ENCODE measurements at places on chromosomes 6 and 20.

GRCh38 chr6:88004707-88005106 is 42.9 kb upstream of the SPACA1 start:
- DNase-seq, result no peak

GRCh38 chr6:159110013-159110412 is 59.2 kb upstream of the FNDC1 start:
- peak; percentile 25 for DNase-seq

- no peak for DNase-seq
Measured at GRCh38 chr20:54573838-54574237, 98.4 kb downstream of the DOK5 start.

DNA sequence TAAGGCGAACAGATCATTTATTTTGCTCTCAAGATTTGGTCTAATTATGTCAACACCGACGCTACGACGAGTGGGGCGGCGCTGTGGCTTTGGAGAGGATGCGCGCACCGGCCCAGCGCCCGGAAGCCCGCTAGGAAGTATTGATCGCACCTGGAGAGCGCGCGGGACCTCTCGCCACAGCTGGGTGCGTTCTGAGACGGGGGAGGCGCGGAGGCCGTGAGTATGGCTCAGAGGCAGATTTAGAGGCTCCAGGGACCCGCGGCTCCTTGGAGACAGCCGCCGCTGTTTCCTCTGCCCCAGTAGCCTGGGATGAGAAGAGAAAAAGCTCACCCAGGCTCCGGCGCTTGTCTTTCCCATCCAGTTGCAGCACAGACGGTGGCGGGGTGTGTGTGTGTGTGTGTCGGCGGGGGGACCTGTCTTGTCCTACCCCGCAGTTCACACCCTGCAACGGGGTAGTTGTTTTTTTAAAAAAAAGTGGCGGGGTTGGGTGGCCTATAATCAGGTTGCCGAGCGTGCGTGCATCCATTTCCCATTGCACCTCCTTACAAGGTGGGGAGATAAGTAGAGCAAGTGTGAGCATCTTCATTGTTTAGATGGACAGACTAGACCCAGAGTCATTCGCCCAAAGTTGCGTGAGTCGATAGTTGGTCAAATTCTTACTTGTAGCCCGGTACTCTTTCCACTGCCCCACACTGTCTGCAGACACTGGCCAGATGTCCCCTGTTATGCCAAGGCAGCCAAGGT is 11.2 kb downstream of the TFAP2D start:
- DNase-seq, result no peak
